ENCODE measurements at places on chromosomes 7 and 10.

DNA sequence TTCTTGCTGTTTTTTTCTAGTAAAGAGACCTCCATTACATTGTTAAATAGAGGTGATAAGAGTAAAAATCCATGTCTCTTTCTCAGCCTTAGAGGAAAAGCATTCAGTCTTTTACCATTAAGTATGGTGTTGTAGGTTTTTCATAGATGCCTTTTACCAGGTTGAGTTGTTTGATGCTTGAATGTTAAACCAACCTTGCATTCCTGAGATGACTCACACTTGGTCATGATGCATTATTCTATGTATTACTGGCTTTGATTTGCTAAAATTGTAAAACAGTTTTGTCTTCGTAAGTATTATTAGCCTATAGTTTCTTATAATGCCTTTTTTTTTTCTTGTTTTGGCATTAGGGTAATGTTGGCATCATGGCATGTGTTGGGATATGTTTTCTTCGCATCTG lies 90.0 kb downstream of the ANKRD61 start:
- DNase-seq = peak; percentile 13

- DNase-seq = no peak
These were observed 202.8 kb upstream of the KCND2 start for GRCh38 chr7:120070201-120070600.

DNA sequence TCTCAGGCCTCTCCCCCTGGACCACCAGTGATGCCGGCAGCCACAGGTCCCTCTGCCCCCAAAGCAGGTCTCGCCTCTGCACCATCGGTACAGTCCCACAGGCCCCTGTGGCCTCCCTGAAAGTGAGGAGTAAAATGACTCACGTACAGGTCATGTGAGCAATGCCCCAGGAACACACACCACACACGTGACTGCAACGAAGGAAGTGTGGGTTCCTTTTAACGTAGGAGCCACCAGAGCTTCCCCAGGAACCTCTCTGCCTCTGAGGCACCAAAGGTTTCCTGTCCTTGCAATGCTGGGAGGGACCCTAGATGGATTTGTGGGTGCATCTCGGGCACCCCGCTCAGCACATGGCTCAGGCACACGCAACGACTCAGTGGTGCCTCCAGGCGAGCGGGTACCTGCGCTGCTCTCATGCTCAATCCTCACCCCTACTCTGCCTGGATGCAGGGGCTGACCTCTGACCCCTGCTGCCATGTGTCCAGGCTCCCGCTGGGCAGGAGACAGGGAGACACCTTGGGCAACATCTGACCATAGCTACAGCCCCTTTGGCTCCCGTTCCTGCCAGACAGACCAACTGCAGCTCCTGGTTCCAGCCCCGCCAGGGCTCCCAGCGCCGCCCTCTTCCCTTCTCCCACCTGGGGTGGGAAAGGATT lies 120.7 kb downstream of the PRKAG2 start:
- peak; percentile 58 for DNase-seq

- no peak for DNase-seq
These were observed 49.9 kb downstream of the SIRT1 start for GRCh38 chr10:67934336-67934735.

DNA sequence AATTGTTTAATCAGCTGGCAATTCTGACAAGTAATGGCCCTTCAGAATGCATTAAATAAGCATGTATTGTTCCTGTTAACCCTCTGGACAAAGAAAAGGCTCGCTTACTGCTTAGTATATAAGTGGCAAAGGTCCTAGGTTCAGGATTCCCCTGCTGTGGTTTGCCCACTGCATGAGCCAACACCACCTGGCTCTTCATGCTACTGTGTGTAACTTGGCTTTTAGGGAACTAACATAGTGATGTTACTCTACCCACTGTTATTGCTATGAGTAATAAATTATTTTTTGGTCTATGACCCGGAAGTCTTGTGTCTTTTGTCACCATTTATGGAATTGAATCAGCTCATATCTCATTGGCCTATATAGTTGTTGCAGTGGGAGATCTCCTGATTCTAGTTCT lies 791.7 kb upstream of the PHF14 start:
- DNase-seq = no peak

GRCh38 chr10:46787321-46787615 lies 124.0 kb upstream of the PTPN20 start:
- DNase-seq = peak; percentile 64

GRCh38 chr10:132578287-132578951 lies 40.8 kb downstream of the INPP5A start:
- no peak for DNase-seq

GRCh38 chr10:75071756-75072155 lies 39.7 kb upstream of the SAMD8 start:
- DNase-seq = no peak

- no peak for DNase-seq
These were observed 83.4 kb downstream of the GAD2 start for GRCh38 chr10:26300001-26300400.

GRCh38 chr7:99997545-99998137 lies 17.8 kb upstream of the ZKSCAN1 start:
- no peak for DNase-seq

- DNase-seq = no peak
These were observed 123.8 kb upstream of the CACNA2D1 start for GRCh38 chr7:82567356-82567755.

- DNase-seq = peak; percentile 72
These were observed 86.7 kb downstream of the MDFIC start for GRCh38 chr7:115008465-115009114.

DNA sequence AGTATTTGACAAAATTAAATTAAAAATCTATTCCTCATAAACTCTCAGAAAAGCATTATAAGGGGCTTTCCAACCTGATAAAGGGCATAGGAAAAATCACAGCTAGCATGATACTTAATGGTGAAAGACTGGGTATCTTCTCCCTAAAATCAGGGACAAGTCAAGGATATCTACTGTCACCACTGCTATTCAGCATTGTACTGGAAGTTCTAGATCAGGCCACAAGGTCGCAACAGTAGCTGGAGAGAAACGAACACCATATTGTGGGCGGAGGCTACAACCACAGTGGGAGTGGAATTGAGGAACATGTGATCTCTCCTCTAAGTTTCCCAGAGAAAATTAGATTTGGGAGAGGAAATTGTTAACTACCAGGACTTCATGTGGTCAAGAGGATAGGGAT lies 70.0 kb upstream of the NAMPT start:
- DNase-seq = no peak

DNA sequence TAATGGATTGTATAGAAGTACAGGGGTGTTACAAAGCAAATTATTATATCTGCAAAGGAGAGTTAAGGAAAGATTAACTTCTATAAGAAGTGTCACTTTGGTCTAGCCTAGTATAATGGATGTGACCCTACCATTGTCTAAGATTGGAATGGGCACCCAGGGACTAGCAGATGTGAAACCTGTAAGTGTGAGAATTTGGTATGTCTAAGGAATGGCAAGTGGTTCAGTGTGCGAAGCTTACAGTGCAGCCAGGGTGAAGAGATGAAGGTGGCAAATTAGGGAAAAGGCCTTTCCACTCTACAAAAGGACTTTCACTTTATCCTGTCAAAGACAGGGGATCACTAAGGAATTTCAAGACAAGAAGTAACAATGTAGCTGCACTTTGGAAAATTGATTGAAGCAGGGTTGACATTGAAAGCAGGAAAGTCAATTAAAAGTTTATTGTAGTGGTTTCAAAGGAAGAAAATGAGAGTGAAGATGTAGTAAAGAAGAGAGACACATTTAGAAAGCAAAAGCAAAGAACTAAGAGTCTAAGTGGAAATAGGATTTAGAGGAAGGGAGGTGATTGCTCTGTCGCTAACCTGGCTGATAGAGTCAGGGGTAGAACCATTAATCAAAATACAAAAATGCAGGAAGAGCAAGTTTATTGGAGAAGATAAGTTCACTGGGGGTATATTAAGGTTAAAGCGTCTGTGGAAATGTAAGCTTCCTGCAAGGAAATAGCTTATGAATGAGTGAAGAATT lies 47.4 kb downstream of the KCND2 start:
- DNase-seq = no peak

DNA sequence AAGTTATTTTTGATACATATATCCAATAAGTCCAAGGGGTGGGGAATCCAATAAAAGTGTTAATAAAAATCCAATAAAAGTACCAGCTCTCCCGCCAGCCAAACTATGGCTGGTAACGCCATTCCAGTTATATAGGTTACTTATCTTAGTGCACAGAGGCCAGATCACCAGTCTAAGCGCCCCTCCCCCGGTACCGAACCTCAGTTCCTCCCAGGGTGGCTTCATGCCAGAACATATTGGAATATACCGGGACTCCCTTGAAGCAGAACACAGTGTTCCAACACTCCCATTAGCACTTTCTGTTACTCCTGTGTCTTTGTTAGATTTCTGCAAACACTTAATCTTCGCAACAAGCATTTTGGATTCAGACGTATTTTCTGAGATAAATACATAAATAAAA lies 7.5 kb downstream of the FBH1 start:
- no peak for DNase-seq

DNA sequence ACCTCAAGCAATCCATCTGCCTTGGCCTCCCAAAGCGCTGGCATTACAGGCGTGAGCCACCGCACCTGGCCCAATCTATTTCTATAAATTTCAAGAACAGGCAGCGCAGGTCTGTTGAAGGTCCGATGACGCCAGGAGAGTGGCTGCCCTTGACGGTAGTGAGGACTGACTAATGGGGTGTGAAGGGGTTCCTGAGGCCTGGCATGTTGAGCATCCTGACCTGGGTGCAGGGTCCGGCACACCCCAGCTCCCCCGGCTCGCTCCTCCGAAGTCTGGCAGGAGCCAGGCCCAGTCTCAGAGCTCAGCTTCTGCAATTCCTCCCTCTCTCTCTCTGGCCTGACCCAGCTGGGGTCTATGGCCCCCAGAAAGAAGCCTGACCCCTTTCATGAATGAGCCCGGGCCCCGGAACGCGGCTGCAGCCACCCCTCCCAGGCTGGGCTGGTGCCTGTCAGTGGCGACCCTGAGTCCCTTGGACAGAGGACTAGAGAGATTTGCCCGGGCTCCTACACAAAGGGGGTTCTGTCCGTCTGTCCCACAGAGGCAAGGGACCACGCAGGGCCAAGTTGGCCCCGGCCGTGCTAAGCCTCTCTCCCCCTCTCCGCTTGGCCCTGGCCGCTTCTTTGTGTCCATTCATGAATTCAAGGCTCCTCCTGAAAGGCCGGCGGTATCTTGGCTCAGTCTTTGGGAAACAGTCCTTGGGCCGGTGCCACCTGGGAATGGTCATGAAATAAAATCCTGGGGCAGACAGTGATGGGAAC lies 18.8 kb downstream of the MMD2 start:
- DNase-seq = no peak

DNA sequence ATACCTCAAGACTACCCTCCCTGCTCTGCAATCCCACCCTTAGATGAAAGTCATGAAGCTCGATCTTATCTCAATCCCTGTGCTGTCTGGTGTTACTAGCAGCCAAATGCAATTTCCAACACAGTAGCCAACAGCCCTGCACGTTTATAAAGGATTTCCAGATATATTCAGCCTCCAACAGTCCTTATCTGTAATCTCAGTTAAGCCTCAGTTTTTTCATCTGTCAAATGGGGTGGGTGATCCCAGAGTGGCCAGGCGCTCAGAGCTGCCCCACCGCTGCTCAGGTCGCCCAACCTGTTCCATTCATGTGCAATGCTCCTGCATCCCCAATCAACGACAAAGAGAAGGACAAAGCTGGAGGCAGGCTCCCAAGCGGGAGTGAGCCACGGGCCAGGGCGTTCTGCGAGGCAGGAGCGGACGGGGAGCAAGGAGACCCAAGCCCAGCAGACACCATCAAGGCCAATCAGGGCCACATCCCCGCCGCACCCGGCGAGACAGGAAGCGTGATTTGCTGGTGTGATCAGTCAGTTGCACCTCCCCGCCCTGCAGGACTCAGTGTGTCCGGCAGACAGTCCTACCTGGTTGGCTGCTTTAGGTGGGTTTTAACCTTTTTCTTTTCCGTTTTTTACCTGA lies 19.7 kb downstream of the PDGFA start:
- no peak for DNase-seq

- DNase-seq = no peak
These were observed 20.8 kb upstream of the UNC5B start for GRCh38 chr10:71191551-71192076.

- no peak for DNase-seq
These were observed 302.4 kb downstream of the PTEN start for GRCh38 chr10:88165849-88166271.

- no peak for DNase-seq
These were observed 479.9 kb upstream of the AKR1E2 start for GRCh38 chr10:4345877-4346646.

All from brain microvascular endothelial cell (primary cell).